Transverse colon (tissue), 4 donors: ENCODE measurements at places on chromosomes 1 and 21. TPM values are rescaled to one million over a fixed set of nuclear protein-coding genes. Genes with fewer than 3 reads are reported as not detected.
A peak's percentile ranks its signal among the peaks of the same experiment; 100 is the strongest.

FALEC gene
- not detected for total RNA-seq

TNFRSF4 gene
- total RNA-seq: 4.8 TPM

HES2 gene
- 34.6 TPM for total RNA-seq

DNA sequence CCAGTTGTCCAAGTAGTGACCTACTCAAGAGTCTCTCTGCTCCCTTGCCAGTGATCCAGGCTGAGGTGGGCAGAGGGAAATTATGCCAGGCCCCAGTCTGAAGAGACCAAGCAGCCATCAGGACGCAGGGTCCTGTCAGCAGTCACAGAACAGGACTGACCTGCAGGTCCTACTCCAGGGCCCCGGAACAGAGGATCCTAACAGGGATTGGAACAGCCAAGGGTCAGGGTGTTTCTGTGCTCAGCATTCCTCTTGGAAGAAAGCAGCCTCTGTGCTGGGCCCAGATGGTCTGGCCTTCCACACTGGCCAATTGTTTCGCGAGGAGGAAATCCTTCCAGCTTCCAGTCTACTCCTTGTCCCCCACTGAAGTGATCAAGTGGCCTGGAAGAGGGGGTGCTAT, 41.6 kb upstream of the USP1 start:
- H3K4me1 ChIP-seq: no peaks in the 10 kb centered on the region
- H3K27me3 ChIP-seq: no peaks in the 10 kb centered on the region
- no peak overlapping the region for H3K4me3 ChIP-seq
- DNase-seq: no peak
- H3K36me3 ChIP-seq: no peaks in the 10 kb centered on the region

- no peaks in the 10 kb centered on the region for H3K4me1 ChIP-seq
- no peak for DNase-seq
- no peaks in the 10 kb centered on the region for H3K36me3 ChIP-seq
- H3K4me3 ChIP-seq: no peak overlapping the region
- no peaks in the 10 kb centered on the region for H3K27me3 ChIP-seq
Observed at GRCh38 chr21:39041816-39042215, 141.4 kb downstream of the PSMG1 start.

GRCh38 chr1:89068291-89068690, 3.3 kb upstream of the GBP1 start:
- H3K27ac ChIP-seq: no peak overlapping the region
- no peaks in the 10 kb centered on the region for H3K27me3 ChIP-seq
- no peak overlapping the region for H3K4me3 ChIP-seq
- H3K36me3 ChIP-seq: no peaks in the 10 kb centered on the region

DNA sequence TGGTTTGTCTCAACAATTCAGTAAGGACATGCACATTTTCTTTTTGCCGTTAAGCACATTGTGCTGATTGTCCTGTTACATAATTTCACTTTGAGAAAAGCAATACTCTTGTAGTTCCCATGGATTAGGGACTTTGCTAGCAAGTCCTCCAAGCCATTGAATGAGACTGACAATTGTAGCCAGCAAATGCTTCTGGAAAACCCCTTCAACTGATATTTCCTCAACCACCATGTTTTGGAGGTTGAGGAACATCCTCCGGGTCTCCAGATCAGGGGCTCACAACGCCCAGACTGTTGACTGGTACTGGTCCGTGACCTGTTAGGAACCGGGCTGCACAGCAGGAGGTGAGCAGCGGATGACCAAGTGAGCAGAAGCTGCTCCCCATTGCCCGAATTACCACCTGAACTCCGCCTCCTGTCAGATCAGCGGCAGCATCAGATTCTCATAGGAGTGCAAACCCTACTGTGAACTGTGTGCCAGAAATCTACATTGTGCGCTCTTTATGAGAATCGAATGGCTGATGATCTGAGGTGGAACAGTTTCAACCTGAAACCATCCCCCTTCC, 24.1 kb downstream of the ACTN2 start:
- no peak for DNase-seq
- no peaks in the 10 kb centered on the region for H3K27me3 ChIP-seq
- no peaks in the 10 kb centered on the region for H3K4me1 ChIP-seq
- H3K27ac ChIP-seq: no peak overlapping the region

DNA sequence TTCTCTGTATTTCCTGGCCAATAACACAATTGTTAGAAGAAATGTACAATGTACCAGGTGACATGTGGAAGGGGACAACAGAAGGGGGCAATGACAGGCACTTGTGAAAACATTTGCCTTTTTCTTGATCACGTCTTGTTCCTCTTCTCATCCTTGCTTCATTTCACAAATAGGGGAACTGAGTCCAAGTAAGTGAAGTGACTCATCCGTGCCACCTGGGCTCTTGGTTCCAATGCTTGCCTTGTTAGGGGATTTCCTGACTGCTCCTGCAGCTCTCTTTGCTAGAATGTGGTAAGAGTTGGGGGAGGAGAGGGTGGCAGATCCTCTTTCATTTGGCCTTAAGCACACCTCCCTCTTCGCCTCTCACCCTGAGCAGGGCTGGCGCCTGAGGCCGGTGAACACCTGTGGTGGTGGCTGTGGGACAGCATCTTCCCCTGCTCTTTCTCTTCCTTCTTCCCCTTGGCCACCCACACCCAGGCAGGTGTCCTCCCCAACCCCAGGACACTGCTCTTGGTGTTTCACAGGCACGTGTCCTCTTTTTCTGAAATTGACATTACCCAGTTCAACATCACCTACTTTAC, 2.2 kb upstream of the RHEX start:
- no peak overlapping the region for H3K27ac ChIP-seq
- peaks cover 11% of the 10 kb centered on the region for H3K4me1 ChIP-seq
- DNase-seq: peak; percentile 71
- H3K36me3 ChIP-seq: no peaks in the 10 kb centered on the region

DNA sequence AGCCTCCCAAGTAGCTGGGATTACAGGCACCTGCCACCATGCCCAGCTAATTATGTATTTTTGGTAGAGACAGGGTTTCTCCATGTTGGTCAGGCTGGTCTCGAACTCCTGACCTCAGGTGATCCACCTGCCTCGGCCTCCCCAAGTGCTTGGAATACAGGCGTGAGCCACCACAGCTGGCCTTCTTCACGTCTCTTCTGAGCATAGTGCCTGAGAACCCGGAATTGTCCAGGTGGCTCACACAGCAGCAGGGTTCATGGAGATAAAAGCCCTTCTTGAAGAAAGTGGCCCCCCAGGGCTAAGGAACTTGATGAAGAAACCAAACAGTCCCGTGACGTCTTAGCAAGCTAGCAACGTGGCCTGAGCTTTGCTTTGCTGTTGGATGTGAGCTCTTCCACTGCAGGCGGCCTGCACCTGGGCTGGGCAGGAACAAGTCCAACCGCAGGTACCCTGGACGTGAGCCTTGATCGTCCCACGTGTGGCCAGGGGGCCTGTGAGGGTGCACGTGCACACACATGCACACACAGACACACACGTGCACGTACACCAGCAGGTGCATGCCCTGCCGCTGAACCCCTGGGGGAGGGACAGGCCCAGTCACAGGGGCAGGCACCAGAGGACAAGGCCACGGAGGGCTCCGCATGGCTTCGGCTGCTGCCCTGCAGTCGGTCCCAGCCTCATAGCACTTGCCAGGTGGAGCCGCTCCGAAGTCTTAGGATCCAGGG, 23.4 kb upstream of the TRAPPC10 start:
- no peak overlapping the region for H3K4me3 ChIP-seq
- H3K27me3 ChIP-seq: no peaks in the 10 kb centered on the region
- no peaks in the 10 kb centered on the region for H3K36me3 ChIP-seq
